ENCODE measurements at places on chromosomes 12 and 14.

DNA sequence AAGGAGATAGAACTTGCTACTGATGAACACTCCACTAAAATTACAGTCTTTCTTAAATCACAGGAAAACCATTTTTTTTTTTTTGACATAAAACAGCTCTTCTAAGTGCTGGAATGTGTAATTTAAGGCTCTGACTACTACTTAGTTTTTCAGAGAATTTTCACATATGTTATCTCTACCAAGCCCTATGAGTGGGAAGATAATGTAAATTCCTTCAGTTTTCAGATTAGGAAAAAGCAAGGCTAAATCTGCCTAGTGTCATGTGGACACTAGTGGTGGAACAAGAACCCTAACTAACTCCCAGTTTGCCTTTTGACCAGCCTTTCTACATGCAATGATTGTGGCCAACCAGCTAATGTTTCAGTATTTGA is 37.3 kb upstream of the CSRP2 start:
- no peak for DNase-seq

GRCh38 chr12:68508576-68508975 is 102.1 kb upstream of the RAP1B start:
- no peak for DNase-seq

DNA sequence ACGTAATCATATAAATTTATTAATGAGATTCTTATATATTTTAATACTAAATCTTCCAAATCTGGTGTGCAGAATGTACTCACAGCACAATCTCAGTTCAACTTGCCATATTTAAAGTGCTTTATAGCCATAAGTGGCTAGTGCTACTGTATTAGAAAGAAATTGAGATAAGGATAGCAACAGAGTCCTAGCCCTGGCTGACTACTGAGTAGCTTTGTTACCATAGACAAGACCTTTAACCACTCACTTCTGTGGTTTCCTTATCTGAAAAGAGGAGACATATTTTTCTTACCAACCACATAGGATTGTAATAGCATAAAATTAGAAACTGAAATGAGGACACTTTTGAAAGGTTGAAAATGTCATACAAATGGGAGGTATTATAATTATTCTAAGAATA is 2.0 kb upstream of the CHURC1 start:
- no peak for DNase-seq

DNA sequence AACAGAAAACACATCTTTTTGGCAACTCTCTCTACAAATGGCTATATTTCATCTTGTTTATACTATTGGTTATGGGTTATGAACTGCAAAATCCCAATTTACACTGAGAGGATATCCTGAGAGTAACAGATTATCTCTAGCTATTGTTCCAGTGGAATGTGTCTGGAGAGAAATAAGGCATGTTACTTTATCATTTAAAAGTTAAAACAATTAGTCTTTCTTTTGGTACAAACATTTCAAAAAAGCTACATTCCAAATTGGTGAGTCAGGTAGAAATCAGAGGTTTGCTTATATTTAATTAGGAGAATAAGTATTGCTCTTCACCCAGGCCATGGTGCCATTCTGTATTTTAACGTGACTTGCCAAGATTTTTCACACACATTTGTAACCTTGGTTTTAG is 411.6 kb downstream of the CCER1 start:
- no peak for DNase-seq
